H9 (cell line): ENCODE measurements at places on chromosomes 5 and 9.

- DNase-seq = no peak
These were observed 460.8 kb downstream of the DMAC1 start for GRCh38 chr9:7338586-7339281.

- peak; percentile 38 for DNase-seq
These were observed 35.5 kb downstream of the BICD2 start for GRCh38 chr9:92728831-92729734.

DNA sequence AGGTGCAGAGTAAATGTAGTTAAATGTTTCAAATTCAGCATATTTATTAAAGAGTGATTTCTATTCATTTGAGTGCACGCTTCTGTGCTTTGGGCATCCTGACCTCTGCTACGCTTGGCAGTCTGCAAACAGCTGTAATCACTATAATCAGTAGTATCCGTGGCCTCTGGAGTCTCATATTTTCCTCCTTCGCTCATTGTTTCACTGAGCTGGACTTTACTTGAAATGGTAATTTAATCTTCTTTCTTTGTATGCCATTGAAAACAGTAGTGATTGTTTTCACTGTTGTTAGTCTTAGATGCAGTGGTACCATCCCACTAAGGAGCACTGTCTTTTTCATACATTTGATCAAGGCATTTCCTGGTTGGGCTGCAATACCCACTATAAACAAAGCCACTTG, 43.5 kb upstream of the CAVIN4 start:
- no peak for DNase-seq

GRCh38 chr5:100841358-100842076, 61.6 kb downstream of the ST8SIA4 start:
- DNase-seq = no peak

- no peak for DNase-seq
These were observed 33.5 kb downstream of the CSNK1G3 start for GRCh38 chr5:123545506-123545905.

- no peak for DNase-seq
These were observed 97.6 kb downstream of the BOD1 start for GRCh38 chr5:173518856-173519255.

DNA sequence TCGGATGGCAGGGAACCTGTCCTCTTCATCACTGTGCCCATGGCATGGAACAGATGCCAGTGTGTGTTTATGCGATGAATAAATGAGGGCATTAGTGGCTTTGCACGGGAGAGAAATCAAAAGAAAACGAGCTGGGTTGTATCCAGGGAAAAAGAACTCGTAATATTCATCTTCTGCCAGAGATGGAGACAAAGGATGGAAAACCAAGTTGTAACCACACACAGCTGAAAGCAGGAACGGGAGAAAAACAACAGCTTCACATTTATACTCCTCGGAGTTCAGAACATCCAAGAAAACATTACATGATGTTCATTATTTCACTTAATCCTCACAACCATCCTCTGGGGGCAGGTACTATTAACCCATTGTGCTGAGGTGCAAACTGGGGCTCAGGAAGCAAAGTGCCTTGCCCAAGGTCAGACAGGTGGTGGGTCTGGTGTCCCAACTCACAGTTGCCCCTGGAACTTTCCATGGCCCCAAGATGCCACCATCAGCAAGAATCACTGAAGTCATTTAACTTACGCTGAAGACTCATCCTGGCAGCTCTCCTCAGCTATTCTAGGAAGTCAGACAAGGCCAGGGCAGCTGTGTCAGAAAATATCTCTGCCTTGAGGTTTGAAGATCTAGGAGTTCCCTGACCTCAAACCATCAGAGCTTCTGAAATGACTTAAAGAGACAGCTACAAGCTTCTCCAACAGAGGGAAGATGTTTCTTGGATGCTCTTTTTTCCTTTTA, 250.4 kb downstream of the NSG2 start:
- DNase-seq = peak; percentile 13

DNA sequence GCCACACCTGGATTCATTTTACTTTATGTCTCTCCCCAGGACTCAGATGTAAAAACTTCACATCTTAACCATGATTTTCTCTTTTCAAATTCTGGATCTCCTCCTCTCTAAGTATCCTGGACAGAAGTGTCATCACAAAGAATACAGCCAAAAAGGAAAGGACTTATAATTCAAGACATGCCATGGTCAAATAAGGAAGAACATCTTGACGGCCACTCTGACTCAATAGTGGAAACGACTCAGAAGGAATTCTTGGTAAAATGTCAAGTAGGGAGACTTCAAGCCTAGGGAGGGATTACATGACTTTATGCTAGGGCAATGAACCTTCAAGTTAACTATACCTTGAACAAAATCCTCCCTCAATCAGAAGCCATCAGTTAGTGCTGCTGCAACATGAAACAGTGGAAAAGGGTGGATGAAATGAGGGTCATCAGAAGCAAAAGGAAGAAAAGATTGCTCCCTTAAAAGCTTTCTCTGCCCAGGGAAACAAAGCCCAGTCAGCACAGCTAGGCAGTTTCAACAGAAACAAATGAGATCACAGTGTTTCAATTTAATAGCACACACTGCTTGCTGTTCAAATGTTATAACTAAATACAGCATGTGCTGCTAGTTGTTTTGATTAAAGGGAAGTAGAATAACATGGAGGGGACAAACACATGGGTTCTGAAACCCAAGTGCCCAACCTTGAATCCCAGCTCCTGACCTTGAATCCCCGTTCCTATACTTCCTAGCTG, 101.4 kb downstream of the LPAR1 start:
- no peak for DNase-seq

DNA sequence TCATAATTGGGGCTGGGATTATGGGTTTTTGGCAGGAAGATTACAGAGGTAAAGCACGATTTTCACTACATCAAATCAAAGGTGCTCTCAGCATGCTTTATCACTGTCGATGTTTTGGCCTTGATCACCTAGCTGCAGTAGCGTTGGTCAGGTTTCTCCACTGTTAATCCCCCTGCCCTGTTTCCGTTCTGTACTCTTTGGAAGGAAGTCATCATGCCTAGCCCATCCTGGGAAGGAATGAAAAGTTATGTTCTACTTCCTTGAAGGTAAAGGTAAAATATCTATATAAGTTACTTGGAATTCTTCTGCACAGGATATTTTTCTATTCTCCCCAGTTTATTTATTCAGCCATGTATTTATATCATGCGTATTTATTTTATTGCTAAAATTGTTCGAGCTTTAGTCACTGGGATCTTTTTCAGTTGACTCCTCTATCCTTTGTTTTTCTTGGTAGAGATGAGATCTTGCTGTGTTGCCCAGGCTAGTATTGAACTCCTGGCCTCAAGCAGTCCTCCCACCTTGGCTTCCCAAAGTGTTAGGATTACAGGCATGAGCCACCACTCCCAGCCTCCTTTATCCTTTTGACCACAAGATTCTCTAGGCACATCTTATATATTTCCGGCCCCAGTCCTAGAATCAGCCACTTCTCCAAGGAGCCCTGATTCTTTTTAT, 25.3 kb downstream of the FAF2 start:
- DNase-seq = no peak

- no peak for DNase-seq
These were observed 58.2 kb downstream of the EFNA5 start for GRCh38 chr5:107612541-107612940.

GRCh38 chr9:33233626-33234342, 6.2 kb upstream of the SPINK4 start:
- no peak for DNase-seq

DNA sequence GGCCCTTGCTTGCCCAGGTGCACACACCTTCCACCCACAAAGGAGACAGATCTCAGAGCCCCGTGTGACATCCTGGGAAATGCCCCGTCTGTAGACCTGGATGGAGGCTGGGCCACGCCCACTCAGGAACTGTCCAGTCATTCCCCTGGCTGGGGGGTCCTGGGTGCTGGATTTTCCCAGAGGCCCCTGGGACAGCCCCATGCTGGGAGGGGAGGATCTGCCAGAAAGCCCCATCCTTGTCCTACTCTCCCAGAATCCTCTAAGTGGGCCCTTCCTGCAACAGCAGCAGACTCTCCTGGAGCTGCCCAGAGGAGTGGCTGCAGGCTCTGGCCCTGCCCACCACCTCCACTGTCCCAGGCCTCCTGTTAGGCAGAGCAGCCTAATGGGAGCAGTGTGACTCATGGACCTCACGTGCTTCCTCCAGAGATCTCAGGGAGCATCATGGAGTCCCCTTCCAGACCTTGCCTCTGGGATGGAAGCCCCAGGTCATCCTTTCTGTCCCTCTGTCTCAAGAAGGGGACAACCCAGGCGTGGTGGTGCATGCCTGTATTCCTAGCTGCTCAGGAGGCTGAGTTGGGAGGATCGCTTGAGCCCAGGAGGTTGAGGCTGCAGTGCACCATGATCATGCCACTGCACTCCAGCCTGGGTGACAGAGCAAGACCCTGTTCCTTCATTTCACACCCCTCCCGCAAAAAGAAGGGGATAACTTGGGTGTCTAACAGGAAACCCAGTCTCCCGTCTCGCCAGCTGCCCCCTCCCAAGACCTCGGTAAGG, 51.7 kb downstream of the JADE2 start:
- DNase-seq = no peak

- DNase-seq = no peak
These were observed 481 bp downstream of the MRPL36 start for GRCh38 chr5:1799110-1799601.

GRCh38 chr9:89037346-89037745, 46.1 kb downstream of the S1PR3 start:
- DNase-seq = no peak

- peak; percentile 35 for DNase-seq
These were observed 13.0 kb downstream of the PTGES2 start for GRCh38 chr9:128114326-128115186.

DNA sequence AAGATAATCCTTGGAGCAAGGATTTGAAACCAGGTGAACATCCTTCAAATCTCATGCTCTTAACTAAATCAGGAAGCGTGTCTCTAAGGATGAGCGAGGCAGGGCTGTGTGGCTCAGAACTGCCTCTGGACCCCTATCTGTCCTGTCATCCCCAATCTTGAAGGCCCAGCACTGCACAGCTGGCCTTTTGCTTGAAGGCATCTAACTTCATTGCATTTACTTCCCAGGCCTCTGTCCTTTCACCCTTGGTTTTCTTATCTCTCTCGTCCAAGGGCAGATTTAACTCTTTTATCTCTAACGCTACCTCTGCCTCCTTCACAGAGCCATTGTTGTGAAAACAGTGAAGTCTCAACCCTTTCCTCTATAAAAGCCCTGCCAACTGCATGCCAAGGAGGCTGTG, 83.8 kb downstream of the UGCG start:
- no peak for DNase-seq

DNA sequence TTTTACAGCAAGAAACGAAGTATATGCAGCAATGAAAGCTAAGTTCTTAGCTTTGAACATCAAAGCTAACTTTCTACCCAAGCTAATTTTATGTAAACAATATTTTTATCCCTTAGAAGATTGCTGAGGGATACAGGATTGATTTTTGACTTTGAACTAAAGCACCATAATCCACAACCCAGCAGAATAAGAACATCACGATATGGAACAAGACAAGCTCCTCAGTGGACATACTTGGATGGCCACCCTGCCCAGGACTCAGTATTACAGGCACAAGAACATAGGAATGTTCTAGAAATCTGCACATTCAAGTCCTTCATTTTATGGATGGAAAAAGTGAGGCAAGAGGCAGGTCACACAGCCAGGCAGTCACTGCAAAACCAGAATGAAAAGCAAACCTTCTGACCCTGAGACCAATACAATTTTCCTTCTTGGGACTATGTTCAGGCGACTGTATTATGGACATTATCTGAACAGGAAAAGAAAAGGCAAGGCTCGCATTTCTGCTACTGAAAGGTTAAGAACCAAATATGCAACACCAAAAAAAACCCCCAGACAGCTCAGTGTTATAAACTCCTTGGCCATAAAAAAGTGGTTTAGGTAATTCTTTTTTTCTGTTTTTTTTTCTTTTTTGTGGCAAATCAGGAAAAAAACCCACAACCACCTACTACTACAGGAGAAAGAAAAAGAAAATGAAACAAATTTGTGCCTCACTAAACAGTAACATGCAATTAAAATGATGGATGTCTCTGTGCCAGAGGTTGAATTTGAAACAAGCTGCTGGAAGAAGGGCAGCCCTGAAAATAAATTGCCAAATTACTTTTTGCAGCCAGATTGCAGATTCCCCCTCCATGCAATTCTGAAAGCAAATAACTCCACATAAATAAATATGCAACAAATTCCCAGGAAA, 25.4 kb downstream of the EPB41L4B start:
- no peak for DNase-seq

- peak; percentile 96 for DNase-seq
These were observed at the start of gene UIMC1 for GRCh38 chr5:177006265-177006972. UIMC1 (minus strand) TSS chr5:177006779; CDS start chr5:176982615, 24,164 bp downstream.

DNA sequence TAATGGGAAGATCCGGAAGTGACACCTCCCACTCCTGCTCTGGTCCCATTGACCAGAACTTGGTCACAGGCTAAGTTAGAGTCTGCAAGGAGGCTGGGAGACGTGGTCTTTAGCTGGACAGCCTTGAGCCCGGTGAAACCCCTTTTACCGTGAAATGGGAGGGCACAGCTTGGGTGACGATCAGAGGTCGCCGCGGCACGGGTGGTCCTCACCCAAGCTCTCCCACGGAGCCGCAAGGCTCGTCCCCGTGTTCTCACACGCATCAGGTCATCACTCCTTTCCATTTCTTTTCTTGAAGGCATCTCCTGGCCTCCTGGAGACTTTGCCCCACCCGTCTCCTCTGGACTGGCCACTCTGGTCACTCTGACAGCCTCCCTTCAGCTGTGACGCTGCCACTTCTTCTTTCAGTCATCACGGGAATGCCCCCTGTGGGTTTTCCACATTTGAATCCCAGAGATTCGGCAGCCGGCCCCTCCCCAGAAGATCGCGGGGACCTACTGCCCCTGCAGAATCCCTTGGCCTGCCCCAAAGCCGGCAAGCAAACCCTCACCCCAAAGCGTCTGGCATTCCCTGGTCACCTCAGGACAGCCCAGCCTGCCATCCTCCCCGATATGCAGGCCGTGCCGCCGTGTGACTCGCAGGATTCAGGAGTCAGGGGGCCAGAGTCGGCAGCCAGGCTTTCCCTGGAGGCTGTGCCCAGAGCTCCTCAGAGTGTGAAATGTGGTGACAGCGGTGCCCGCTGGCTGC, 18.9 kb upstream of the EGFL7 start:
- DNase-seq = no peak

- DNase-seq = no peak
These were observed 514.2 kb downstream of the RAB3C start for GRCh38 chr5:59097116-59097515.

DNA sequence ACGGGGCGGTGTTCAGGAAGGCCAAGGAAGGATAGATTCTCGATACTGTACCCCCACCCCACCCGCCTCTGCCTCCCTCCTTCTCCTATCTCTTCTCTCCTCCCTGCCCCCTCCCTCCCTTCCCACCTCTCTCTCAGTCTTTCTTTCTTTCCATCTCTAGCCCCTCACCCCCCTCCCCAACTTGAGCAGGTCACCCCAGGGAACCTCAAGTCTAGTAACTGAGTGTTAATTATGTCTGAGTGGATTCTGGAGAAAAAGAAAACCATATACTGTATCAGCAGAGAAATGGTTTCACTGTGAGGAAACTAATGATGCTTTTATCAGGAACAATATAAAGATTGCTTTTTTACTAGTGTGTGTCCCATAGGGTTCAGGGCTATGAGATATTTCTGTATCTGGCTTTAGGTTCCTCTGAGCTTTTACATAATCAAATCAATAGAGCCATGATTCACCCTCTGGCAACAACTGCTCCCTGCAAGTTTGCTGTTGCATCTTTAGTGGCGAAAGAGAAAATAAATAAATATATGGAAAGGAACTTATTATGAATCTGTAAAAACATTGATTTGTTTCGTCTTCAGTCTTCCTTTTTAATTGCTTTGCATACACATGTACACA, 639.7 kb downstream of the CCDC171 start:
- DNase-seq = no peak
